CD4-positive, alpha-beta T cell treated with Interferon alpha-2 for 1 hour (primary cell): ENCODE measurements at places on chromosomes 2 and 18.

DNA sequence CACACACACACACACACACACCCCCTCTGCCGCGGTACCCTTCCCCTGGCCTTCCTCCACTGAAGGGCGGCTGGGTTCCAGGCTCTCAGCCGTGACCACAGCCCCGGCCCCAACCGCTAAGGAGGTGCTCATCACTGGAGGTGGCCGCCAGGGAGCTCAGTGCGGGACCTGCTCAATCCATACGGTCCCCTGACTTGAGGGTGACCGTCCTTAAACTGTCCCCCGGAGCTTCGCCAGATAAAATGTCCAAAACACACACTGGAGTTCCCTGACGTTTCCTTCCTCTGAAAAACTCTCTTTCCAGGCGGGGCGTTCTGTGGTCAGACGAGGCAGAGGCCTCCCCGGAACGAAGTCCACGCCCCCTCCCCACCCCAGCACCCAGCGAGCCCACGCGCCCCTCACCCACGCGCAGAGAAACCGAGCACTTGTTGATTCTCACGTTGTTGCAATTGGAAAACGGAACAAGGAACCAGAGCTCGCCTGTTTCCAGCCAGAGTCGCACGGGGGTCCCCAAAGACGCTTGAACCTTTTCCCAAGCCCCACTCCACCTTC lies 1.4 kb downstream of the MBP start:
- peak; percentile 62 for DNase-seq

GRCh38 chr2:162215162-162215561 lies 28.1 kb downstream of the FAP start:
- no peak for DNase-seq

DNA sequence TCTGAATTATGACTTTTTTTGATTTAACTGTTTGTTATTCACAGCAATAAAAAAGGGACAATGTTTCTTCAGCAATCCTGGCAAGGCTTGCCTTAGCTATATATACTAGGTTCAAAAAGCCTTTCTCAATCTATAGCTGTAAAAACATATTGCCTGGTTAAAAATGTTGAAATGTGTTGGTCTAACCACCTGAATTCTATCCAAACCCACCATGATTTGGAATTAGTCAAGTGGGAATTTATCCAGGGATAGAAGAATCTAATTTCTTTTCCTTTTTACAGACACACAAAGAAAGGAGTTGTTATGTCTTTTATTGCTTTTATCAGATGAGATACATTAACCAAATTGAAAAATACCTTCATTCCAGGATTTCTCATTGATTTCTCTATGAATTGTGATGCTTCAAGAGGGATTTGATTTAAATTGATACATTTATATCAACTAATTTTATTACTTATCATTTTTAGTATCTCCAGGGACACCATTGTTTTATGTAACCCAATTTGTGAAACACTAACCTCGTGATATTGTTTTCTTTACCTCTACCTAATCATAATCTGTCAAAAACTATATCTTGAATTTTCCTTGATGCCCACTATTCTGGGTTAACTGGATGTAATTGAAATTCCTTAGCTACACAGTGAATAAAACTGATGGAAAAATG lies 88.1 kb downstream of the LRP1B start:
- DNase-seq, result no peak

DNA sequence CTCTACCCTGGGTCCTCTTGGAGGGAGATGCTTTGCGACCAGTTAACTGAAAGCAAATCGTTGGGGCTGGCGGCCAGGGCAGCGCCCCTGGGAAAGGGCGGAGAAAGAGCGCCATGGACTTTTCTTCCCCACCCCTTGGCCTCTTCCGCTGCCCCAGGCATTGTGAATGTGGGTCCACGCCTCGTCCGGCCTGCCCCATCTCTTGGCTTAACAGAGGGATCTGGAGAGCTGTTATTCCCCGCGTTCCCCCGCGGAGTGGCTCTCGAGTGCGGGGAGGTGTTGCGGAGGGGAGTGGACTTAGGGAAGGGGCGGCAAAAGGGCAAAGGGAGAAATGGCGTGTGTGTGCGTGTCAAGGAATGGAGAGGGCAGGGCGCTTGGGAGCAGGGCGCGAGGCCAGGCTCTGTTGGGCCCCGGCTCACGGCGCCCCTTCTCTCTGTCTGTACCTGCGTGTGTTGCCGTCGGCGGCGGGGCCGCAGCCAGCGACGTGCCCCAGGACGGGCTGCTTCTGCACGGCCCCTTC lies 6.6 kb downstream of the EMX1 start:
- no peak for DNase-seq

GRCh38 chr2:217086718-217087117 lies 226.9 kb upstream of the TNP1 start:
- no peak for DNase-seq

DNA sequence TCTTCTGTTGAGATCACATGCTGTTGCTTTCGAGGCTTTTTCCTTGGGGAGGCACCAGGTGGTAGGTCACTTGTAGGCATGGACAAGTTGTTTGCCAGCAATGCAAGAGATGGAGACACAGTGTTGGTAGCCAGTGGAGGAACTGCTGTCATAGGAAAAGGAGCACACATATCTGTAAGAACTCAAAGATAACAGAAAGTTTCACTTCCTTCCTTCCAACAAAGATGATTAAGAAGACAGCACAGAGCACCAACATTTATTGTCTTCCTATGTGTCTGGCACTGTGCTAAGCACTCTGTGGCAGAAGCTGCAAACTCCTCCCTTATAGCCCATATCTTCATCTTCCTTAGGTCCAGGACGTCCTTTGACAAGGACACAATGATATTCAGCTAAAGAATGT lies 64.5 kb upstream of the AMMECR1L start:
- no peak for DNase-seq

- no peak for DNase-seq
These were observed 78.1 kb upstream of the YWHAQ start for GRCh38 chr2:9708683-9709538.

DNA sequence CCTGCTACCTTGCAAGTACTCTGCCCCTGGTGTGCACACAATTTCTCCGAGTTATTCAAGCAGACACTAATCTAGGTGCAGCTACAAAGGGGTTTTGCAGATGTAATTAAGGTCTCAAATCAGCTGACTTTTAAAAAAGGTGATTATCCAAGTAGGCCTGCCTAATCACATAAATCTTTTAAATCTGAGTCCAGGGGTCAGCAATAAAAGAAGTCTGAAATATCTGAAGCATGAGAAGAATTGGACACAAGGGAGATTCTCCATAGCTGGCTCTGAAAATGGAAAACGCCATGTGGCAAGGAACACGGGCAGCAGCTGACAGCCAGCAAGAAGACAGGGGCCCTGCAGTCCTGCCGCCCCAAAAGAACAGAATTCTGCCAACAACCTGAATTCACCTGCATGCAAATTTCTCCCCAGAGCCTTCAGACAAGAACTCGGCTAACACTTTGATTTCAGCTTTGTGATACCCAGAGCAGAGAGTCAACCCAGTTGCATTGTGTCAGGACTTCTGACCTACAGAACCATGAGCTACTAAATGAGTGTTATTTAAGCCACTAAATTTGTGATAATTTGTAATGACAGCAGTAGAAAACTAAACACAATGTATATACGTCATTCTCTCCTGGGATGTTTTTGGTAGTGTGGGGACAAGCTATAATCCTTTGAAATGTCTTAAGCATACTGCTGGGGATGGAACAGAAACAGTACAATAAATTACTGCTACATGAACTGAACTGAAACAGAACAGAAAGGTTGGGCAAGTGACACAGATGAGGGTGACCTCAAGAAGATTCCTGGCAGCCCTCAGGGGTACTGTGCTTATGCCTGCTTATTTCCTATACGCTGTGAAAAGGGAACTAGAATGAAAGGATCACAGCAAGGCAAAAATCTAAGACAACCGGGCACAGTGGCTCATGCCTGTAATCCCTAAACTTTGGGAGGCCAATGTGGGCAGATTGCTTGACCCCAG lies 3.2 kb downstream of the INO80C start:
- no peak for DNase-seq

- DNase-seq, result no peak
These were observed 54.7 kb downstream of the UGGT1 start for GRCh38 chr2:128145651-128146050.

DNA sequence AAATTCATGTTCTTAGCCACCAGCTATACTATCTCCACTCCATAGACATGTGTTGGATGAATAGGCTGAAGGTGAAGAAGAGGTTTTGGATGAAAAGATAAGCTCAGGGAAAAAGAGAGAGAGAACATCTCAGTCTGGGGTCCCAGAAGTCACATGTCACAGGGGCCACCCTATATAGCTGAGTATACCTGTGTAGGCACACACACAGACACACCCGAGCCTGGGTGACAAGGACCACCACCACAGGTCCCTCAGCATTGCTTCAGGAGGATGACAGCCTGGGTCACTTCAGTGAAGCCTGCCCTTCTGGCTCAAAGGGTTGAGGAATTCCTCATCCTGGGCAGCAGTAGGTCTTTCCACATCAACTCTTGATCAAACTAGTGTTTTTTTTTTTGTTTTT lies 56.2 kb downstream of the POLR1A start:
- DNase-seq, result no peak

- DNase-seq, result no peak
These were observed 78.4 kb downstream of the KIF5C start for GRCh38 chr2:148953426-148953825.

DNA sequence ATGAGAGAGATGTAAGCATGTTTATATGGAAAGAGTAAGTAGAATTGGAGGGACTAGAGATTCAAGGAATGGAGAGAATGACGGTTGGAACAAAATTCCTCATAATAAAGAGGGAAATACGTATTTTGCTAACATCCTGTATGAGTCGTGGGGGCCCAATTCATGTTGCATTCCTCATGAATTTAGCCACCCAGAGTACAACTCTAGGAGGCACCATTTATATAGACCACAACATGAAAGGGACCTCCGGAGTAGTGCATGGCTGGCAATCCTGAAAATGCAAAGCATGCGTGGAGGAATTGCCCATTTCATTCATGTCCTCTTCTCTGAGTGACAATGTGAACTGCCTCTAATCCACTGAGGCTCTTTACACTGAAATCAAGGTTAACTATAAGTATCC lies 168.2 kb downstream of the ZEB2 start:
- no peak for DNase-seq

DNA sequence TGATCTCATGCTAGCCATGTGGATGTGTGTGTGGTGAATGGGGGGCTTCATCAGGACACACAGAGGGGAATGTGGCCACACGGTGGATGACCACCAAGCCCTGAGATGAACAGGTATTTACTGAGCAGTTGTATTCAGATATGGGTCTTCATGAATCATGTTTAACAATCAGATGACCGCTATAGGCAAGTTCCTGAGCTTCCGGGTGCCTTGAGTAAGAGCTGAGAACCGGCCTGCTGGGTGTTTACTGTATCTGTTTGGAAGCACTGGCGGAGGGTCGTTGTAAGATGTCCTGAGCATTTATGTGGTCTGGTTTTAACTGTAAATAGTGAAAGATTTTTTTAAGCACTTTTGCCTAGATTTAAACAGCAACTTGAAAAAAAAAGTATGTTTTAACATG lies 43.9 kb downstream of the BOLA3 start:
- DNase-seq, result no peak

- no peak for DNase-seq
These were observed 79.6 kb downstream of the PDE11A start for GRCh38 chr2:177992992-177993391.

GRCh38 chr2:239444626-239445577 lies 44.1 kb upstream of the HDAC4 start:
- DNase-seq, result no peak

GRCh38 chr2:224970311-224970710 lies 72.0 kb downstream of the DOCK10 start:
- no peak for DNase-seq

GRCh38 chr2:231673348-231673770 lies 35.0 kb upstream of the PTMA start:
- no peak for DNase-seq

GRCh38 chr2:88232074-88232782 lies 62.1 kb downstream of the THNSL2 start:
- DNase-seq, result no peak

- DNase-seq, result no peak
These were observed 1978.5 kb upstream of the LRRTM1 start for GRCh38 chr2:82283075-82283474.

DNA sequence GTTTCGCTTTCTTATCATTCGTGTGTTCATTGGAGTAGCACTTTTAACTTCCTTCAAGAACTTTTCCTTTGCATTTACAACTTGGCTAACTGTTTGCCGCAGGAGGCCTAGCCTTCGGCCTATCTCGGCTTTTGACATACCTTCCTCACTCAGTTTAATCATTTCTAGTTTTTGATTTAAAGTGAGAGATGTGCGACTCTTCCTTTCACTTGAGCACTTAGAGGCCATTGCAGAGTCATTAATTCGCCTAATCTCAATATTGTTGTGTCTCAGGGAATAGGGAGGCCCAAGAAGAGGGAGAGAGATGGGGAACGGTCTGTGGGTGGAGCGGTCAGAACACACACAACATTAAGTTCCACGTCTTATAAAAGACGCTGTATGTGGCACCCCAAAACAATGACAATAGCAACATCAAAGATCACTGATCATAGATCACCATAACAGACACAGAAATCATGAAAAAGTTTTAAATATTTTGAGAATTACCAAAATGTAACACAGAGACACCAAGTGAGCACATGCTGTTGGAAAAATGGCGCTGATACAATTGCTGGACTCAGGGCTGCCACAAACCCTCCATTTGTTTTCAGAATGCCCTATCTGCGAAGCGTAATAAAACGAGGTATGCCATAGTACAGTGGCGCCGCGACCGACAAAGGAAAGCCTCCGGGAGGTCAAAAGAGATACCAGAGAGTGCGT lies 553 bp downstream of the TIGD1 start:
- no peak for DNase-seq

GRCh38 chr2:20931346-20931745 lies 108.4 kb upstream of the LDAH start:
- no peak for DNase-seq

- no peak for DNase-seq
These were observed 17.7 kb upstream of the ATG16L1 start for GRCh38 chr2:233233618-233234230.

- no peak for DNase-seq
These were observed 912.5 kb upstream of the CRIM1 start for GRCh38 chr2:35443087-35443486.

DNA sequence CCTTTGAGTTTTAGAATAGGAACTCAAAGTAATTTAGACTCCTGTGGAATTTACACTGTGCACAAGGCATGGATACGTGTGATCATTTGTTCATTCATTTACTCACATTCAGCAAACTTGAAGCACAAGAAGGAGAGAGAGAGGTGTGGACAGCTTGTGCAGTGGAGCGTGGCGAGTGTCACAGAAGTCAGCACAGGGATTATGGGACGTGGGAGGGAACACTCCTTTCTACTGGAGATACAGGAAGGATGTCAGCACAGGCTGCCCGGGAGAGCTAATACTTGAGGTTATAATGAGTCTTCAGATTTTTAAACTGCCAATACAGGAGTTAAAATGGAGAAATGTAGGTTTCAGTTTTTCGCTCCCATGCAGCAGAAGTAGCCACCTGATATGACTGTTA lies 7.0 kb downstream of the FAM228A start:
- DNase-seq, result no peak
